ENCODE measurements at places on chromosomes 6 and 20.

DNA sequence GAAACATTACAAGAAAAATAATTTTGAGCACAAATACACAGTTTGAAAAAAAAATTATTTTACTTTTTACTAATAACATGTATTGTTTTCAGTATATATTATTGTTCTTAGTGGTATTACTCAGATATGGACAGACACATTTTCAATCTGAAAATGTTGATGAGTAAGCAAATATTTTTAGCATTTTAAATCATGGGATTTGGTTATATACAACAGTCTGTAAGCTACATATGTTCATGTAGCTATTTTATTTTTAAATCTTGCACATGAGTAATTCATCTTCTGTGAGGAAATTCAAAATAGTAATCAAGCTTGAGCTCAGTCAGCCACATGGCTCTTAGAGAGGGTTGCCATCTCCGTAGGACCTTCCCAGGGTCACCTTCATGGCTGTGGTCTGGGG is 471.9 kb downstream of the QKI start:
- DNase-seq: no peak

- no peak for DNase-seq
Measured at GRCh38 chr20:35238170-35238569, 11.7 kb downstream of the MMP24 start.

DNA sequence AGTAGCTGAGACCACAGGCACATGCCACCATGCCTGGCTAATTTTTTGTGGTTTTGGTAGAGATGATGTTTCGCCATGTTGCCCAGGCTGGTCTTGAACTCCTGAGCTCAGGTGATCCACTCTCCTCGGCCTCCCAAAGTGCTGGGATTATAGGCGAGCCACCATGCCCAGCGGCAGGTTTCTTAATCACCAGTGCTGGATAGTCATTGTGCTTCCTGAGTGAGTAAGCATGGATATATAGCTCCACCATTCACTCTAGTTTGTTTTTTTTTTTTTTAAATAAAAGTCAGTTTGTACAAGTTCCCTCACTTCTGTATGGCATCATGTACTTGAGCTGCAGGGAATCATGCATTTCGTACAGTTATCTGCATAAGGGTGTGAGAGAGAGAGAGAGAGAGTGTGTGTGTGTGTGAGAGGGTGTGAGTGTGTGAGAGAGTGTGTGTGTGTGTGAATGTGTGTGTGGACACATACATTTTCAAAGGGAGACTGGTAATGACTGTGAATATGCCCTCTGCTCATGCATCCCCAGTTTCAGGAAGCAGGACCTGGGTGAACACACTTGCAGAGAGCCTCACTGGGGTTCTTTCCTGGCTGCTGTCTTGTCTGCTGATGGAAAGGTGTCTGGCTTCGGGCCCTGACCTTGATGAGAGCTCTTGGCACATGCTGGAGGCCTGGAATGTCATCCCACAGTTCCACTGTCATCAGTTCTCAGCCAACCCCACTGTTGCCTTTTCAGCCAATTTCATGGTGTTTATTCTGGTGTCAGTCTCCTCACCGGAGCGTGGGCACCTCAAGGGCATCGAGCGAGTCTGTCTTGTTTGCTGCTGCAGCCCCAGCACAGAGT is 65.0 kb upstream of the XRN2 start:
- no peak for DNase-seq

- DNase-seq: peak; percentile 30
Measured at GRCh38 chr6:161226009-161226964, 47.6 kb downstream of the AGPAT4 start.

GRCh38 chr20:14055127-14055742 is 59.9 kb downstream of the MACROD2 start:
- DNase-seq: peak; percentile 44

- no peak for DNase-seq
Measured at GRCh38 chr20:57892471-57892870, 182.7 kb upstream of the PMEPA1 start.

DNA sequence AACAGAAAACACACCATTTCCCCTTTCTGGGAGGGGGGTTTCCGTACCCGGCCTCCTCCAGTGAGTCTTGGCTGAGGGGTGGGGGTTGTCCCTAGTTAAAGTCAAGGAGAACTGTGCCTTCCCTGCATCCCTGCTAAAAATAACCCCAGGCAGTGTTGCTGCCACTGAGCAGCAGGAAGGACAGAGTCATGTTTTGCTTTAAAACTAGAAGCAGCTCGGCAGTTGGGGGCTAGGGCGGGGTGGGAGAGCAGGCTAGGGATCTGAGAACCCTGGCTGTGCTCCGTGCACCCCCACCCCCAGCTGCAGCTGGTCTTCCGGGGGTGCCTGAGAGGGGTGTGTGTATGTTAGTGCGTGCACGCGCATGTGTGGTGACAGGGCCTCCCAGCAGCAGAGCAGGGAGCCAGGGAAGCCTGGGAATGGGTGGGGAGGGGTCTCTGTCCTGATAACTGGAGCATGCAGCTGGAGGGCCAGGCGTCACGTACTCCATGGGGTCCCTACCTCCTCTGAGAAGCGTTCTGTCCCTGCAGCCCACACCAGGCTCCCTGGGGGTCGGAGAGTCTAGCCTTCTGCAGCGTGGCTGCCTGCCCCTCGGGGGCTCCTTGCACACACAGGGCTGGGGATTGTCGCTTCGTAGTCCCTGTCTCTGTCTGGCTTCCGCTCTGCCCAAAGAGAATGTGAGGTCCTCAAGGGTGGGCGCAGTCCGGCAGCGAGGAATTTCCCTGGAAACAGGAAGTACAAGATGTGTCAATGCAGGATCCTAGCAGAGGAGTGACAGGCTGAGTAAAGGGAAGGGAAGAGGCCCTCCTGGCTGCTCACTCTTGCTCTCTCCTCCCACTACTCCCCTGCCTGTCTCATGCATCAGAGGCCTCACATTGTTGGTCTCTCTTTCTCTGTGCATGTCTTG is 16.8 kb upstream of the ARMC12 start:
- peak; percentile 40 for DNase-seq

DNA sequence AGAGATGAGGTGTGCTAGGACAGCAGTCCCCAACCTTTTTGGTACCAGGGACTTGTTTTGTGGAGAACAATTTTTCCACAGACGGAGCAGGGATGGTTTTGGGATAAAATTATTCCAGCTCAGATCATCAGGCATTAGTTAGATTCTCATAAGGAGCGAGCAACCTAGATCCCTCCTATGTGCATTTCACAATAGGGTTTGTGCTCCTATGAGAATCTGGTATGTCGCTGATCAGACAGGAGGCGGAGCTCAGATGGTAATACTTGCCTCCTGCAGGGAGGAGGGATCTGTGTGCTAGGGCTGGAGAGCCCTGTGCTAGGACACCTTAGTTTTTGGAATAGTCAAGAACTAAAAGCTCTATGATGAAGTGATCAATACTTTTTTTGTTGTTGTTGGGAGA is 2.5 kb downstream of the SMIM13 start:
- peak; percentile 39 for DNase-seq

GRCh38 chr20:57451795-57452661 is 60.8 kb downstream of the RBM38 start:
- DNase-seq: peak; percentile 19

DNA sequence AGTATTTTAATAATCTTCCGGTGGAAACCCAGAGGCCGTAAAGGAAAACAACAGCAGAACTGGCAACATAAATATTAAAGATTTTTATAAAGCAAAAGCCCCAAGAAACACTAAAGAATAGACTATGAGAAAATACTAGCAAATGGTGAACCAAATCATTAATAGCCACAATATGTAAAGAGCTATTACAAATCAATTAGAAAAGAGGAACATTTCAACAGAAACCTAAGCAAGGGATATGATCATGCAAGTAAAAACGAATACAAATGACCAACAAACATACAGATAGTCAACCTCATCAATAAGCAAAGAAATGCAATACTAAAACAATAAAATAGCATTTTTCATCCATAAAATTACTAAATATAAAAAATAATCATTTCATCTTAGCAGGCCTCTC is 3.6 kb downstream of the FBXL4 start:
- no peak for DNase-seq

DNA sequence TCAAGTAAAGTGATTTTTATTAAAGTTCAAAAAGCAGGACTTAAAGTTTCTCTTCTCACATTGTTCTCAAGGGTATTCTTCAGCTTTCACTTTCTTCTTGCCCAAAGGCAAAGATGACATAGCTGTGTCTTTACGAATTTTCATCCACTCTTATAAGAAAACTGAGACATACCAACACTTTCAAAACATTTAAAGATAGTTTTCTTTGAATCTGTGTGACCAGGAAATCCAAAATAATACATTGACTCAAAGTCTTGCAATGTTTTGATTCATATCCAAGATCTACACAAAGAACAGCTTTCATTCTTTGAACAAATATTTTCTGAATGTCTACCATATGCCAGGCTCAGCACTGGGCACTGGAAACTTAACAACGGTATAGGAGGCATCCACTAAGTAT is 117.9 kb downstream of the SIM1 start:
- DNase-seq: no peak

DNA sequence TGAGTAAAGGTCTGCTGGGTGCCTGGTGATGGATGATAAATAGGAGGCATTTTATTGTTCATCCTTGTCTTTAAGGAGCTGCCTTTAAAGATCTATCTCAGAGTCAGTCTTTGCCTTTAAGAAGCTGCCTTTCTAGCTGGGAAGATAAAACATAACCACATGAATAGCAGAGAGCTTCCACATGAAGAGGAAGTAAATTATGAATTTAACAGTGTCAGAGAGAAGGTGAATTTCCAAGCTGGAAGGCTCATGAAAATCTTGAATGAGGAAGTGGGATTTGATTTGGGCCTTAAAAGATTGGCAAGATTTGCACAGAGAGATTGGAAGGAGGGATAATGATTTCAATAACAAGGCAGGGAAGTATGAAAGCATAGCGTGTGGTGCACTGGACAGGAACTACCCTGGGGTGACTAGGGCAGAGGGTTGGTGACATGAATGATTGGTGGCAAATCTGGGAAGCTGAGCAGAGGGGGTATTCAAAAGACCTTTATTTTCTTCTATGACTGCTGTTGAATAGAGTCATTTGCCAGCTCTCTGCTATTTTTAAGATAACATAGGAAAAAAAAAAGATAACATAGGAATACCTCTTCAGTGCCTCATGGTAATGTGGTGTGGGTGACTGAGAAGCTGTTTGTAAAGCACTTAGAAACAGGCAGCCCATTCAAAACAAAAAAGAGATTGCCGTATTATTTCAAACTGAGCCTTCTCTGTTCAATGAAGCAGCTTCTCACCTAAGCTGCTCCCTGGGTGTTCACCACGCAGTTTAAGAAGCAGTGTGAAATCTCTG is 591.6 kb downstream of the PKHD1 start:
- no peak for DNase-seq

- DNase-seq: no peak
Measured at GRCh38 chr6:152696522-152696921, 1.2 kb upstream of the MYCT1 start.

DNA sequence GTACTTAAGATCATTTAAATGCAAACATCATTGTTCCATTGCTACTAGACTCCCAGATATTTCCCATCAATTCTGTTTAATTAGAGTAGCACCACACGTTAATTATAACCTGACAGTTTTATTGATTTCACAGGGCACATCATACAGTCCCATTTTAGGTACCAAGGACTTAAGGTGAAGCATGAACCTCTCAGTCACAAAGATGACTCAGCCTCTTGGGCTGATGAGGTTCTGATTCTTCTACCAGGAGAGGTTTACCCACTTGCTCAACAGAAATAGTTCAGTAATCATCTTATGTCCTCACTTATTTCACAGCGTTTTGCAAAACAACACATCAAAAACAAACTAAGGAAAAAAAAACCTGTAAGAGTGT is 98.5 kb downstream of the HIVEP2 start:
- DNase-seq: peak; percentile 61

DNA sequence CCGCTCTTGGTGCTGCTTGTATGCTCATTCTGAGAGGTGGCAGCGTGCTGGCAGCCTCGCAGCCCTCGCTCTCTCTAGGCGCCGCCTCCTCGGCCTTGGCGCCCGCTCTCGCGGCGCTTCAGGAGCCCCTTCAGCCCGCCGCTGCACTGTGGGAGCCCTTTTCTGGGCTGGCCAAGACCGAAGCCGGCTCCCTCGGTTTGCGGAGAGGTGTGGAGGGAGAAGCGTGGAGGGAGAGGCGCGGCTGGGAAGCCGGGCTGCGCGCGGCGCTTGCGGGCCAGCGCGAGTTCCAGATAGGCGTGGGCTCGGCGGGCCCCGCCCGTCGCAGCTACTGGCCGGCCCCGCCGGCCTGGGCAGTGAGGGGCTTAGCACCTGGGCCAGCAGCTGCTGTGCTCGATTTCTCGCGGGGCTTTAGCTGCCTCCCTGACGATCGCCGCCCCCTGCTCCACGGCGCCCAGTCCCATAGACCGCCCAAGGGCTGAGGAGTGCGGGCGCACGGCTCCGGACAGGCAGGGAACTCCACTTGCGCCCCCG is 19.5 kb upstream of the FAM8A1 start:
- DNase-seq: peak; percentile 38

DNA sequence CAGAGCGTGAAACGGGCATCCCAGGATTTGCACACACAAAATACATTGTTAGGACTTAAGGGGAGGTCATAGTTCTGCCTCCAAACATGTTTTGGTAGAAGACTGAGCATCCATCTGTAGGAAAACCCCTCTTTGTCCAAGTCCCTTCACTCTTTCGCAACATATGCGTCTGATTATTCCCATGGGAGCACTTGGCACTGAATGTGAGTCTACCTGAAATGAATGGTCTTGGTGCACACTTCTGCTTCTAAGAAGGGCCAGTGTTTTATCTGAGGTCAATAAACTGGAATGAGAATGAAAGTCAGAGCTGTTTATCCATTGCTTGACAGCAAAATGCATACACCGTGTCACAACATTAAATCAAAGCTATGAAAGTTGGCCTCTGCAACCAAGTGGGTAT is 33.0 kb downstream of the GJA10 start:
- DNase-seq: no peak

DNA sequence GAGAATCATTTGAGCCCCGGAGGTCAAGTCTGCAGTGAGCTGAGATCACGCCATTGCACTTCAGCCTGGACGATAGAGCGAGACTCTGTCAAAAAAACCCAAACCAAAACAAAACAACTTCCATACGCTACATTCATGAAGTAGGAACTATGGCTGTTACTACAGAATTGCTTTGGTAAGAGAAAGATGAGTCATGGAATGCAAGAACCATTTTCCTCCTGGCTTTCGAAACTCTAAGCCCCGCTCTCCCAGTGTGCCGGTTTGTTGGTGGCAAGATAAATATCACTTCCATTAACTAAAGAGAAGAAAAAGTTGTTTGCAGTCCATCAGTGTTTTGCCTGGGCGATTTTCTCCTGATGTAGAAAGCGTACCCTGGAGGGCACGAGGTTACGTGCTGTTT is 61.3 kb downstream of the ZDHHC14 start:
- DNase-seq: no peak

DNA sequence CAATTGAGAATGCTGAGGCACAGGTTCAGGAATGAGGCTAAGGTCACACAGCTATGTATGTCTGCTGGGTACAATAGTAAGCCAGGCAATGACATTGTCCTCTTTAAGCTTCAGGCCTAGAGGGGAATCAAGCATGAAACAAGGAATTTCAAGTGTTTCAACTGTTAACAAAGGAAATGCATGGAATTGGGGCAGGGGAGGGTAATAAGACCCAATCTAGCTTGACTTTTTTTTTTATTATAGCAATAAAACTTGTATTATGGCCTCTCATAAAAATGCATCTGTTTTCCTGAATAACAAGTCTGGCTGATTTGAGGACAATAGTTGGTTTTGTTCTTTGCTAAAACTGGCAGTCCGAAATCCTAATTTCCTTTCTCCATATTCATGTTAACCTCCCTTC is 336.7 kb downstream of the CBLN4 start:
- DNase-seq: no peak

Data from activated CD4-positive, alpha-beta T cell treated with anti-CD3 and anti-CD28 coated beads, Interleukin-10, Interleukin-2, amounts not matched to agents 100 ng/mL and 50 ng/mL, durations not matched to agents 16 hours and 8 hours (primary cell).